Fibroblast of upper back skin (primary cell): ENCODE measurements at places on chromosomes 1 and 21.

DNA sequence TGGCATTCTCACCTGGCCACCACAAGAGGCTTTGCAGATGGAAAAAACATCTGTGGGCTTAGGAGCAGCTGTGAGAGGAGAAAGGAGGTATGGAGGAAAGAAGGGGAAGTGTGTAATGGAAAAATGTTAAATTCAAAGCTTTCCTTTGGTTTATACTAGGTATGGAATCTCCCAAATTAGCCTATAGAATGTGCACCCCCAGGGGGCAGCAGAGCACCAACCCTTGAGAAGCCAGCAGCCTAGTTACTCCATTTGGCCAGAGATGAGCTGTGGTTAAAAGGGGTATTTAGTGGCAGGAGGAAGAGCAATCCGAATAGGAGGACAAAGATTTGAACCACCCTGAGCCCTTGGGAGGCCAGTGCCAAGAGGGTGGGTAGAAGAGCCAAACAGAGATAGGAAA lies 97.5 kb upstream of the CTTNBP2NL start:
- DNase-seq: peak; percentile 46

GRCh38 chr1:175129997-175130648 lies 62.5 kb downstream of the KIAA0040 start:
- peak; percentile 12 for DNase-seq

GRCh38 chr1:227745568-227746265 lies 10.5 kb downstream of the SNAP47 start:
- DNase-seq: no peak

- no peak for DNase-seq
These were observed 35.8 kb downstream of the SLC44A3 start for GRCh38 chr1:94856004-94856403.
